ENCODE measurements at places on chromosomes 3 and 15.

- DNase-seq, result no peak
Measured at GRCh38 chr3:183285318-183285717, 32.3 kb downstream of the B3GNT5 start.

- no peak for DNase-seq
Measured at GRCh38 chr3:113898892-113899291, 48.9 kb upstream of the ZDHHC23 start.

DNA sequence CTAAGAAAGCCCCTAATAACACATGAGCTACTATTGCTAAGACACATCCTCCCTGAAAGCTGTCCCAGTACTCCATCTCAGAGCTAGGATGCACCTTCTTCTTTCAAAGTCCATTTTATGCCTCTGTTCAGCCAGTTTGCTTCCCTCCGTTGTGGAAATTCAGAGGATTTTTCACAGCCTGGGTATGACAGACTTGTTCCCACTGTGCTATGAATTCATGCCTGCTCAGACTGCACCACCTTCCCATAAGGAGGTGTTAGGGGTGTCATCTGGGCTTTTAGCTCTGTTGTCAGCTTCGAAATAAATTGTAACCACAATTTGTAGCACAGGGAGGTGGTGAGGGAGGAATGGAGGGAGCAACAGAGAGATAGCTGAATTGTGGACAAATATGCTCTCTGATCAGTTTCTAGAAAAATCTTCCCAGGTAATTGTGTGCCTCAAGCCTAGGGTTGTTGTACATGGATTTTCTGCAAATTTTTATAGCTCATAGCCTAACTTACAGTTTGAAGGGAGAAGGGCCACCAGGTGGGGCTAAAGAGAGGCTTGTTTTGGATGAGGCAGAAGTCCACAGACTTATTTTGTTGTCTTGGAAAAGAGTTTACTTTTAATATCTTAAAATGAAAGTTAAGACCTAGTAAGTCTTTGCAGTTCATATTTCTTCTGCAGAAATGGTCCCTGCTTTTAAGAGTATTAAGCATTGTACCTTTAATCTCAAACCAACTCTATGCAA, 462.0 kb downstream of the PDCD6IP start:
- no peak for DNase-seq

GRCh38 chr15:70385052-70385451, 287.3 kb upstream of the TLE3 start:
- DNase-seq, result no peak

DNA sequence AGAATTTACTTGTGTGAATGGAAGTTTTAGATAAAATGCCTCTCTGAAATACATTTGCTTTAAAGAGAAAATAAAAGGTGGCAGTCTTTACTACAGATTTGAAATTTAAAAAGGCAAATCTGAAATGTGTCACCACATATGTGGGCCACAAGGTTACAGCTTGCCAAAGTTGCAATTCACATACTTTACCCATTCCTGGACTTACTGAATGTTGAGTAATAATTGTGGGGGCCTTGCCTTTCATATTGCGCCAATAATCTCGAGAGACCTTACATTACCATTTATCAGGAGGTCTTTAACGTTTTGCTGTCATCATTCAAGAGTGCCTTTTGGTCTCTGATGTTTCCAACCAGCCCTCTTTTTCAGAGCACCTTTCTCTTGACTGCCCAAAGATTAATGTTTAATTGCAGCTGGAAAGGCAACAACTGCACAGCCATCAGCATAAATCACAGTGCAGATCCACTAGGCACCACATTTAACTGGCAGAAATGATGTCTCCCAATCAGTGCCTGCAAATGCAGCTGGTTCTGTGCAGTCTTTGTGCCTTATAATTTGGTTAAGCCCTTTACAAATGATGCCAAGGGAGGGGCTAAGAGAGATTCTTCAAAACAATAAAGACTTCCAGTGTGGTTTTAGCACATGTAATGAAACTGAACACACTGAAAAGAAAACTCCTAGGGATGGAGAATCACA, 206.8 kb downstream of the MAGI1 start:
- no peak for DNase-seq

DNA sequence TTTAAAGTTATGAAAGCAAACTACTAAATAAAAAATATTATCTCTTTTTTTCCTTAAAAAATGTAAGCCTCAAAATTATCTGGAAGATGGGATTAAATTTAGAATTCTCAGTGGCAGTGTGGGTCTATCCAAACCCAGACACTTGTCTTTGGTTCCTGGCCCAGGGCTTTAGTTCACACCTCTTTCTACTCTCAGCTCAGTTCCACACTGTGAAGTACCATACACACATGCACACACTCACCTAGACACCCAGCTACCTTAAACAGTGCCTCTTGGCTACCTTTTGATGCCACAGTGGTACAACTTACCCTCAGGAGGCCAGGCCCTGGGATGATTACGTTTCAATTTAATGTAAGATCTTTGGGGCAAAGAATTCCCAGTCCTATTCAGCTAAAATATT, 51.0 kb upstream of the TSC22D2 start:
- no peak for DNase-seq

DNA sequence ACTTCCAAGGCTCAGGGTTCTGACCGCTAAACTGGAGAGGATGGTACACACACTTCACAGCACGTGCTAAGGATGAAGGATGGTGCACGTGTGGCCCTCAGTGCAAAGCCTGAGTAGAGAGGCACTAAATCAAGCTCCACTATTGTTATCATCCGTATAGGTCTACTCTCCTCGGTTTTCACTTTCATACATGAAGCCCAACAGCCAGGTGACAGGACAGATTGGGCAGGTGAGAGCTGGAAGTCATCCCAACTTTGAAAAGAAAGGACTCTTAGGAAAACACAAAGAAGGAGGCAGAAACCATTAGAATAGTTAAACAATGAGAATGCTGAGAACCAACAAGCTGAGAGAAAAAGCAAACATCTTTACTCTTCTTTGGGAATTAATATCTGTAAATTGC, 21.1 kb downstream of the MAGI1 start:
- DNase-seq, result no peak

DNA sequence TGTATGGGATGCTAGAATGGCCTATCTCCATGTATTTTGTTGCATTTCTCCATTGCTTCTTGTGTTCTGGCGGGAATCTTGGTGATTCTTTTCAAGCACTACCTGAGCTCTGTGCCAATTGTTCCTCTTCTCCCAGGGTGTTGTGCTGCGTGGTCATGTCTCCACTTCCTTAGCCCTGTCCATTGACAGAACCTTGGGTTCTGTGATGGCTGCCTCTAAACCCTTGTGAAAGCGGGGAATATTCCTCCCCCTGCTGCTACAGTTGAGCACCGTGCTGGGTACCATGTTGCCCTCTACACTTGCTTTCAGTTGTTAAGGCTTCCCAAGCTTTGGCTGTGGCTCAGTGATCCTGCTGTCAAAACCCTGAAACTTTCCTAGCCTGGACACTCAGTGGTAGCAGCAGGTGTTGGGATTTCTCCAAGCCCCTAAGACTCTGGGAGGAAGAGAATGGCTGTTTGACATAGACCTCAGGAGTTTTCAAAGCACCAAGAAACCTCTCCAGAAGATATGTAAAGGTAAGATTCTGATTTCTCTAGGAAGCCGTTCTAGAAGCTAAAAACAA, 69.5 kb downstream of the MBNL1 start:
- no peak for DNase-seq

- DNase-seq, result no peak
Measured at GRCh38 chr3:29088579-29088978, 192.3 kb upstream of the RBMS3 start.

DNA sequence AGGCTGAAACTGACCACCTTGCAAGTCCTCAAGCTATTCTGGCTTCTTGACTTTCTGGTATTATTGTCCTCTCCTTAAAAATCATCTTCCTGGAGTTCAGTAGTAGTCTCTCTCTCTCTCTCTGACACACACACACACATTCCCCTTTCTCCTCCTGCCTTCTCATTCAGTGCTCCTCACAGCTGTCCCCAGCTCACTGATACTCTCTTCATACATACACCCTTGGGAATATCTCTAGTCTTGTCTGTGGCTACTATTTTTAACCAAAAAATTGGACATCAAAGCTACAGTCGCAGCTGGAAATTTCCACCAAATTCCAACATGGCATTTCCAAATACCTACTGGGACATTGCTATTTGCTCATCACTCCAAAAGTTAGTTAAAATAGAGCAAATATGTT, 178.9 kb downstream of the ECT2 start:
- no peak for DNase-seq

GRCh38 chr3:142602619-142603385, 6.6 kb downstream of the PLS1 start:
- DNase-seq, result no peak

DNA sequence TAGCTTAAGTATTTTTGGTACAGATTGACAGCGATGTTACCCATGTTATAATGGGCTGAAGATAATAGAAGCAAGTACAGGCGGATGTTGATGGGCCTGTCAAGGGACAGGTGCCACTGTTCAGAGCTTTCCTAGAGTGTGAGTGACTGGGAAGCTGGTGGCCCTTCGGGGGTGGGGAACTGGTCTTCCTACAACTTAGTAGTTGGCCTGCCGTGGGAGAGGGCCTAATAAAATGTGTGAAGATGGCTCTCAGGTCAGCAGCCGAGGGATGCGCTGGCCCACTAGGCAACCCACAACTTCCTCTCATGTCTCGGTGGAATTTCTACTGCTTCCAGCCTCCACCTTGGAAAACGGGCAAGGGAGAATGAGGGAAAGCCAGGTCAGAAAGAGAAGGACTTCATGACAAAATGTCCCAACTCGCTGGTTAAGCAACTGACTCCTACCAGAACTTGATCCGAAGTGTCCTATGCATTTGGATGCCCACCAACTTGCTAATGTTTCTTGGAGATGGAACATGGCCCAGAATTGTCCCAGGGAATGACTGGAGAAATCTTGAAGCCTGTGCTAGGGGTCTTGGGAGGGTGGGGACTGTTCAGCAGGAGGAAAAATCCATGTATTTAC, 1.4 kb downstream of the GYG1 start:
- no peak for DNase-seq

- DNase-seq, result no peak
Measured at GRCh38 chr3:146243559-146243958, 7.3 kb downstream of the PLSCR4 start.

DNA sequence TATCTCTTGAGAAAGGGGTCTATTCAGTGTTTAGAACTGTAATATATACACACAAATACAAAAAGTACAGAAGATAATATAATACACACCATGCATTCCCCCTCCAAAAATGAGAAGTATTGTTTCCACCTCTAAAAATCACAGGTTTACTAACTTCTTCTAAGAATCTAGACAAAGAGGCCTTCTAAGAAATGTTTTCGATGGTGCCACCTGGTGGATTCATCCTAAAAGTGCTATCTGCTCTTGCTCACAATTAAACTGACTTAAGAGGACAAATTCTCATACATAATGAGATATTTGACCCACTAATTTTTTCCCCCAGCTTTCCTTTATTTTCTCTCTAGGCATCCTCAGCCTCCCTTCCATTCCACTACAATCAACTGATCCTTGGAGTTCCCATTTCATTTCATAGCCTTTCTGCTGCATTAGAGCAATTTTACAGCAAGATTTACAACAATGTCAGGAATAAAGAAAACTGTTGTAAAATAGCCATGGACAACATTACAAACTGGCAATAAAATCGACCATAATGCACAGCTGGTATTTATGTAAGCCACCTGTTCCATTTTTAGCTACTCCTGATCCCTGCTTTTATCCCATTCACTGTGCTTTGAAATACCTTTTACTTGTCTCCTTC, 124.6 kb downstream of the ARRDC4 start:
- peak; percentile 11 for DNase-seq

- DNase-seq, result no peak
Measured at GRCh38 chr3:188797045-188797444, 374.7 kb upstream of the TPRG1 start.

DNA sequence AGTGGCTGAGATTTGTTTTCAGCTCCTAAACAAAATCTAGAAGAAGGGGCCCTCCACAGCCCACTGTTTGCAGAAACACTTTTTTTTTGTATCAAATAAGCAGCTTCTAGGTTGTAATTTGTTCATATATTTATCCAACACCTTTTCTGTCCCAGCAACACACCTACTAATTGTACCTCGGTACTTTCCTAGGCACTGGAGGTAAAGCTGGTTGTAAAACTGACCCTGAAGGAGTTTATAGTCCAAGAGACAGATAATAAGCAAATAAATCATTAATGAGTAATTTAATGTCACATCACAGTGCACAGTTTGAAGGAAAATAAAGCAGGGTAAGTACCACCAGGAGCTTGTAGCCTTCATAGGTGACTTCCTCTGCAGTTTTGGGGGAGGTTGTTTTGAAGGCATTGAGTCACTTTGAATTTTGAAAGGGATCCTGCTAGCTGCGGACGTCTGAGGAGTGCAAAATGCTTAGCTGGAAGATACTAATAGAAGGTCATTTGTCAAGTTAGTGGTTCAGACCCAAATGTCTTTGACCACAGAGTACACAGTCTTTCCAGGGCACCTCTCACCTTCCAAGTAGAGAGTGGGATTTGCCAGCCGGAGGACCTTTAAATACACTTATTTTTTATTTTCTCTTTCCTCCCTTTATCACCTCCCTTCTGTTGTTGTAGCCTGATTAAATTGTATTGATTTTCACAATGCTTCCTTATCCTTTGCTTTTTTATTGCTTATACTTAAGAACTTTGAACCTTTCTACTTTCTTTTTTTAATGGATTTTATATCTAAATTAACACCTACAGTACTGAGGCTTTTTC, 53.8 kb downstream of the CMSS1 start:
- DNase-seq, result no peak

DNA sequence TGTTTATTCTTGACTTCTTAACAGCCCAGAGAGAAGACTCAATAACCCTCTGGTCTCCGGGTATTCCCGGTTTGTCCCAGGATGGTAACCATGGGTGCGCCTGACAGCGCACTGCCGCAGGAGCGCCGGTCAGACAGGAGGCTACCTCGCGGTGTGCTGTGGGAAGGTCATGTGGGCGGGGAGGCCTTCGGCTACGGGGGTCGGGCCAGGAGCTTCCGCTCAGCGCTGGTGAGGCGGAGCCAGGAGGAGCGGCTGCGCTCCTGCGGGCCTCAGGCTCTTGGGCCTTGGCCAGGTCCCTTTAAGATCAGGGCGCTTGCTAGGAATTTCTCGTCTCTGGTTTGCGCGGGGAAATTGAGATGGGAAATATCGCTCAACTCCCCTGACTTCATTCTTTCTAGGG, 182.3 kb upstream of the NDN start:
- DNase-seq, result no peak

GRCh38 chr3:46496746-46497555, 825 bp upstream of the RTP3 start:
- no peak for DNase-seq

All from NCI-H1092 (cell line).